H7 (cell line): ENCODE measurements at places on chromosomes 2 and 18.

- DNase-seq = no peak
Observed at GRCh38 chr18:54247511-54248175, 21.7 kb upstream of the POLI start.

- DNase-seq = no peak
Observed at GRCh38 chr2:211380041-211380440, 823.6 kb downstream of the CPS1 start.

GRCh38 chr2:104430359-104430740 lies 423.6 kb upstream of the POU3F3 start:
- DNase-seq = no peak

- DNase-seq = no peak
Observed at GRCh38 chr2:208096080-208096479, 28.2 kb downstream of the CRYGD start.

DNA sequence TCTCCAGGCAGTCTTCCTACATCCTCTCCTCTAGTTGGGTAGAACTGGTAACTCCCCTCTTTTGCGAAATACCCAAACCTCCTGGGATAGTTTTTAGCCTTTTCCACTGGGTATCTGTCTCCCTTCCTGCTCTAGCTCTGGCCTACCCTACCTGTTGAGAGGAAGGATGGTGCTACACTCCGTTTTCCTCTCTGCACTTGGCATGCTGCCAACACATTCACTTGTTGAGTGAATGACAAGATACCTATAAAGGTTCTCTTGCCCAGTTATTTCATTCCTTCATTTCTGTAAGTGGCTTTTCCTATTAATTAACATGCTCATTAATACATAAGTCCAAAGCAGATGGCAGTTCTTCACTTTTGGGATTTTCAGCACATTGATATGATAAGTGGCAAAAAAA lies 293.8 kb downstream of the CNTNAP5 start:
- no peak for DNase-seq

GRCh38 chr2:27901234-27901633 lies 10.7 kb downstream of the BABAM2 start:
- DNase-seq = no peak

- no peak for DNase-seq
Observed at GRCh38 chr2:108542071-108542470, 7.8 kb downstream of the LIMS1 start.

DNA sequence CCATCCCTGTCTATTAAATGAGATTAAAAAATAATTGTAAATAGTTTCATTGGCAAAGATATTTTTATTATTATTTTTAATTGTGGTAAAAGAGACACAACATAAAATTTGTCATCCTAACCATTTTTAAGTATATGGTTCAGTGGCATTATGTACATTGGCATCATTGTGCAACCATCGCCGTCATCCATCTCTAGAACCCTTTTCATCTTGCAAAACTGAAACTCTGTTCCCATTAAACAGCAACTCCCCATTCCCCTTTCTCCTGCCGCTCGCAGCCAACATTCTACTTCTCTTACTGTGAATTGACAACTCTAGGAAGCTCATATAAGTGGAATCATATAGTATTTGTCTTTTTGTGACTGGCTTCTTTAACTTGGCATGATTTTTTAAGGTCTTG lies 25.3 kb downstream of the LAMA3 start:
- no peak for DNase-seq
